Mesothelial cell of epicardium (in vitro differentiated cells): ENCODE measurements at places on chromosomes 3 and 15.

GRCh38 chr3:129021140-129021551 lies 20.0 kb downstream of the EFCC1 start:
- peaks cover 40% of the 10 kb centered on the region for H3K27me3 ChIP-seq
- H3K4me3 ChIP-seq = no peak overlapping the region
- H3K36me3 ChIP-seq = no peaks in the 10 kb centered on the region
- no peak for DNase-seq
- H3K4me1 ChIP-seq = peaks cover 4% of the 10 kb centered on the region

- no peak overlapping the region for H3K27ac ChIP-seq
- H3K4me3 ChIP-seq = no peak overlapping the region
- no peaks in the 10 kb centered on the region for H3K36me3 ChIP-seq
- peaks cover 32% of the 10 kb centered on the region for H3K4me1 ChIP-seq
Observed at GRCh38 chr3:64360280-64360679, 135.0 kb upstream of the PRICKLE2 start.

DNA sequence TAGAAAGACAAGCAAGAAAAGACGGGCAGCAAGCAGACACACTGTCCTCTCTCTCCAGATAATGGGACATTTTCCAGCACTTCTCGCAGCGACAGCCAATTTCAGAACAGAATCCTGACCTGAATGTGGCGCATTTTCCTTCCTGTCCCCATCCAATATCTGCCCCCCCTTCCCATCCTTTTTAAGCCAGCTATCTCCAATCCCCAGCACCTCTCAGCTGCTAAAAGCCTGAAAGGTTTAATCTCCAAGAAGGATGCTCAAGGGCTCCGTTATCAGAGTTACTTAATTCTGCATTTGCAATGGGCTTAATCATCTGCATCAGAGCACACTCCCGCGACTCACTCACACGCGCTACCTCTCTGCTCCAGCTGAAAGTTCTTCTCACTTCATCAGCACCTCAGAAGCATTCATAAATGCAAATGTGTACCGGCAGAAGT lies 50.5 kb downstream of the SRGAP3 start:
- peaks cover 19% of the 10 kb centered on the region for H3K4me1 ChIP-seq
- no peak overlapping the region for H3K27ac ChIP-seq
- no peak for DNase-seq
- peaks cover 9% of the 10 kb centered on the region for H3K27me3 ChIP-seq

DNA sequence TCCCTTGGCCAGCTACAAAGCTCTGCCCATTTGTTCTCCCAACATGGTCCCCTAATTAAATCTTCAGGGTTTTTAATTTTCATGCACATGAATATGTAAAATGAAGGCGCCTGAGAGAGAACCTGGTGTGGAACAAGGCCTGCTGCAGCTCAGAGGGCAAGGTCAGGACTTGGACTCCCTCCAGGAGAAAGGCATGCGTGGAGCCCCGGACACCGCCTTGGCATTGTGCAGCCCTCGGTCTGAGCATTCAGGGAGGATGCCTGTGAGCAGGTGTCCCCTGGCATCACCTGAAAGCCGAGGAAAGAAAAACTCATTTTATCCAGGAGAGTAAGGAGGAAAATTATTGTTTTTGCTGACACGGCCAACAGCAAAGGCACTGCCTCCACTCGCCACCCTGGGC lies 33.8 kb upstream of the EPHB1 start:
- peaks cover 46% of the 10 kb centered on the region for H3K27me3 ChIP-seq
- no peak overlapping the region for H3K27ac ChIP-seq
- H3K4me3 ChIP-seq = no peak overlapping the region
- no peaks in the 10 kb centered on the region for H3K36me3 ChIP-seq
- DNase-seq = no peak

DNA sequence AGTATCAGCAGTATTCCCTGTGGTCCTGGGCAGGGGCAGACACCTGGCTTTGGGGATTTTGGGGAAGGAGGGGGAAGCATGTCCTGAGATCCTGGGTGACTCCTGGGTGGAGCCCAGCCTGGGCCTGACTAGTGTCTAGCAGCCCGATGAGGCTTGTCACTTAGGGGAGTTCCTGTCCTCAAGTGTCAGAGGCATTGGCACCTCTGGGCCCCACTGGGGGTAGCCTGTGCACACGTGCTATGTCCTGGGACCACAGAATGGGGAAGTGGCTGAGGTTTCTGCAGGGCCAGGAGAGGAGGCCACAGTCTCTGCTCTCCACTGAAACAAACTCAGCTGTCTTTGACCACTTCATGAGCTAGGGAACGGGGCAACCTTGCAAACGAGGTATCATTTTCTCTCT lies 31.5 kb upstream of the ADCY5 start:
- no peak overlapping the region for H3K27ac ChIP-seq
- H3K27me3 ChIP-seq = peaks cover 48% of the 10 kb centered on the region

DNA sequence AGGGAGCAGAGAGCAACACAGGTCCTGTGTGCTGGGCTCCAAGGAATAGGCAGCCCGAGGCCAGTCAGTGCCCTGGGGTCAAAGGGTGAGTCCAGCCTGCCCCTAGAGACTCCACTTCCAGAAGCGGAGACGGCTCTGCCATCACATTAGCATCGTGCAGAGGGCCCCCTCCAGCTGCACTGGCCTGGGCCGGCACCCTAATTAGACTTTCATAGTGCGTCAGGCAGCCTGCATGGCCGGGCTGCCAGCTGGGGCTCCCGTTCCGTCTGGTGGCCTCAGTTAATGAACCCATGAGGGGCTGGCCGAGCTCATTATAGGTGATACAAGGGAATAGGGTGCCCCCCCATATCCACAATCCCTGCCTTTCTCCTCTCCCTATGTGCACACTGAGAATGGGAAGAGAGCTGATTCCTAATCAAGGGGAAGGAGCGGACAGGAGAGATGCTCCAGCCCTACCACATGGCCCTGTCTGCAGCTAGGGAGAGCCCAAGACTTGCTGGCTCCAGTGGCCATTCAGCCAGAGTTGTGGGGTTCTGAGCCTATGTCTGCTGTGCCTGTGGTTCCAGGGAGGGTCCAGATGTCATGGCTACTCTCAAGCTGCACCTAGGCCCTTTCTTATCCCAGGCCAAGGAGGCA lies 128.0 kb downstream of the SRGAP3 start:
- no peak overlapping the region for H3K4me3 ChIP-seq
- H3K4me1 ChIP-seq = peaks cover 17% of the 10 kb centered on the region
- no peak for DNase-seq
- H3K36me3 ChIP-seq = peaks cover 22% of the 10 kb centered on the region

- peak overlapping the region; percentile 98 for H3K27ac ChIP-seq
- peaks cover 15% of the 10 kb centered on the region for H3K36me3 ChIP-seq
- no peak for DNase-seq
- no peaks in the 10 kb centered on the region for H3K27me3 ChIP-seq
Observed at GRCh38 chr3:9808345-9809037, 1.6 kb upstream of the TTLL3 start.

- H3K36me3 ChIP-seq = no peaks in the 10 kb centered on the region
- H3K4me3 ChIP-seq = no peak overlapping the region
- peaks cover 10% of the 10 kb centered on the region for H3K4me1 ChIP-seq
- peak overlapping the region; percentile 35 for H3K27ac ChIP-seq
- DNase-seq = no peak
Observed at GRCh38 chr3:115401298-115401697, 222.0 kb upstream of the GAP43 start.

GRCh38 chr3:113769551-113769950 lies 22.7 kb downstream of the ATP6V1A start:
- no peak overlapping the region for H3K4me3 ChIP-seq
- no peaks in the 10 kb centered on the region for H3K36me3 ChIP-seq
- no peak for DNase-seq
- no peak overlapping the region for H3K27ac ChIP-seq

GRCh38 chr3:69324362-69325025 lies 61.4 kb downstream of the FRMD4B start:
- H3K4me1 ChIP-seq = peaks cover 2% of the 10 kb centered on the region
- no peaks in the 10 kb centered on the region for H3K27me3 ChIP-seq
- no peak overlapping the region for H3K27ac ChIP-seq
- no peak overlapping the region for H3K4me3 ChIP-seq
